ENCODE measurements at places on chromosomes 13 and 19.

DNA sequence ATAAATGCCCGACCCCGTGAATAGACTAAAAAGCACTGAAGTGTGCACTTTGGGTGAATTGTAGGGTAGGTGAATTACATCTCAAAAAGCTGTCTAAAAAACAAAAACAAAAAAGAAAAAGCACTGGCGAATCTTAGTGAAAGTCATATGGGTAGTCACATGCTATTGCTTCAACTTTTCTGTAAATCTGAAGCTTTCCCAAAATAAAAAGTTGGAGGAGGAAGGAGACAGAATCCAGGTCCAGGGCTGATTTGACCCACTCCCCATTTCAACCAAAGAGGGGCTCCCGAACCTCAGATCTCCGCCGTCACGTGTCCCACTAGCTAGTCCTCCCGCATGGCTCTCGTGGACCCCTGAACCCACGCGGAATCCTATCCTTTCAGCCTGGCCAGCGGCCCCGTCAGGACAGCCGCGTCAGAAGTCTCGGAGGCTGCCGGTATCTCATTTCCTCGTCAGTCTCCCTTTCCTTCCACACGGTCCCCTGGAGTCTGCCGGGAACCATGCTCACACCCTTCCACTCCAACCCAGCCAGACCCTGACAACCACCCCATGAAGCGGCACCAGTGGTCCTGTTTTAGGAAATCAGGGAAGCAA is 6.1 kb downstream of the PPP1R12C start:
- DNase-seq = no peak

DNA sequence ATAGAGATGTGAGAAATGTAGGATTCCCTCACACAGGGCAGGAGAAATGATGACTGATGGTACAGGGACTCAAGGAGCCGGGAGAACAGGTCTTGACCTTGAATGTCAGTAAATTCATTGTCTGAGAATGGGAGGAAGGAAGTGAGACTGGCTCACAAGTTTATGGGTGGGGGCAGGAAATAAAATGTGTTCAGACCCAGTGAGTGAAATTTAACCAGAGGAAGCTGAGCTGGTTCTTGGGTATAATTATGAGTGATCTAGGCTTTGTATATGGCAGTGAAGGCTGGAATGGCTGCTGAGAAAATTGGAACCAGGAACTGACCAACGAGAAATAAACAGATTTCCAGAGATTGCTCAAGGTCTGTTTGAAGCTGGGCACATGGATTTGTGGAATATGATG is 6.3 kb upstream of the IGSF23 start:
- DNase-seq = no peak

DNA sequence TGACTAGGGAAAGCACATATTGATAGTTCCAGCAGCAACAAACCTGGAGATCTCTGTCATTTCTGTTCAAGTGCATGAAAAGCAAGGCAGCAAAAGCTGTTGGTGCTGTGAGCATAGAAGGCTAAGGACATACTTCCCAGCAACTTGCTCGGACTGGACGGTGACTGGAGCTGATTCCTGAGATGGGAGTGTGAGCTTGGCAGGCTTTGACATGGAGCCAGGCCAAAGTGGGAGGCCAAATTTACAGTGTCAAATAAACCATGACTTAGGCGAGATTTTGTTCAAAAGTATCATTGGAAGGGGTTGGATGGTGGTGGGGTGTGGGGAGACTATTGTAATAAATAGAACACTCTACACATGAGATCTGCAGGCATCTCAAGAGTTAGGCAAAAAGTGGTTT is 5.9 kb upstream of the ARGLU1 start:
- no peak for DNase-seq

GRCh38 chr13:84139561-84140158 is 257.4 kb upstream of the SLITRK1 start:
- DNase-seq = no peak

DNA sequence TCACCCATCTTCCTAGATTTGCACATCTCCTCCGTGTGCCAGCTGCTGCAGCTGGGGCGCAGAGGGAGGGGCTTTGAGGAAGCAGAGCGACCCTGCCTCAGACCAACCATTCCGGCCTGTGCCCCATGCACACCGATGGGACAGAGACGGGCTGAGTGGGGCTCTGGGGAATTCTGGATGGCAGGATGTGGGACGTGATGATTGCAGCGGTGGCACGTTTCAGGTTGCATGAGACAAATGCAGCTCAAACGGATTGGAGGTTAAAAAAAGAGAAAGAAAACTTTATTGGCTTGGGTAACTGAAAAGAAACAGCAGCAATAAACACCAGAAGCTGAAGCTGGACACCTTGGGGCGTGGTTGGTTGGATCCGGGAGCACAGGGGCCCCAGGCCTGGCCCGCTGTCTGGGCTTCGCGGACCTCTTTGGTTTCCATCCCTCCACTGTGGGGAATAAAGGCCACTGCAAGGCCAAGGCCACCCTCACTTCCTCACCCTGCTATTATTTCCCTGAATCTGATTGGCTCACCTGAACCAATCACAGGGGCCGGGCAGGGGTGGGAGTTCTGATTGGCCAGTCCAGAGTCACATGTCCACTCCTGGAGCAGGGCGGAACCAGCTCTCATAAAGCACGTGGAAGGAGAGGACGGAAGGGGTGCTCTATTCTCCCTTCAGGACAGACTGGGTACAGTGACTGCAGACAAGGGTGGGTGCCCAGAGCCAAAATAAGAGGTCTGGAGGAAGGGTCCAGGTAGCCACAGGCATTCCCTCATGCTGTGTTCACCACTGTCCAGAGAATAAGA is 6.1 kb upstream of the ZNF787 start:
- DNase-seq = no peak

DNA sequence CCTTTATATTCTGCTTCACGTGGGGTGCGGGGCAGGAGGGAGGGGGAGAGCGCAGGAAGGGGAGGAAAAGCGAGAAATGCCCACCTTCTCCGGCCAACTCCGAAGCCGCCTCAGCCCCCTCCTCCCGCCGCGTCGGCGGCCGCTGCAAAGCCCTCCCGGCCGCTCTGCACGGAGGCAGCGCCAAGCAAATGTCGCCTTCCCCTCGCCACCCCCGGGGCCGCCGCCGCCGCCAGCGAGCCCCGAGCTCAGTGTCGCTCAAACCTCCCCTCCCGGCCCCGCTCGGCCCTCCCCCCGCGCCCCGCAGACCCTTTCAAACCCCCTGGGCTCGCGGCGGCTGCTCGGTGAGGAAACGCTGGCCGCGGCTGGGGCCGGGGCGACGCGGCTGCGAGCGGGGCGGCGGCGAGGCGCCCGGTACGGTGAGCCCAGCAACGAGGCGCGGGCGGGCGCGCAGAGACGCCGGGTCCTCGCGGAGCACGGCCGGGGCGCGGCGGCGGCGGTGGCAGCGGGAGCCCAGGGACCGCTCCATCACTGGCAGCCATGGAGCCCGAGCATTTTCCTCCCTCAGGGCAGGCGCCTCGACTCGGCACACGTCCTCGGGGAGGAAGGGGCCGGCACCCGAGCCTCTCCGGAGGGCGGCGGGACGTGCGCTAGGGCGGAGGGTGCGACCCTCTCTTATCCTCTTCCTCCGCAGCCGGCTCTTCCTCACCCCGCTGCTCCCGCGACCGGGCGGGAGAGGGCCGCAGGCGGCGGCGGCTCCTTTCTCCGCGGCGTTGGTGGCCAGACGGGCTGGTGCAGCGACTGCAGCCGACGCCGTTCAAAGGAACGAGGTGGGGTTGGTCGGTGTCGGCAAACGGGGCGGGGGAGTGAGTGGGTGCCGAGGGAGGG is 463 bp upstream of the TSC22D1 start:
- DNase-seq = no peak

- DNase-seq = no peak
These were observed 75.2 kb upstream of the C13orf46 start for GRCh38 chr13:114049026-114049425.

GRCh38 chr19:4606181-4606580 is 33.1 kb upstream of the TNFAIP8L1 start:
- DNase-seq = no peak
